ENCODE measurements at places on chromosomes 3 and 15.

DNA sequence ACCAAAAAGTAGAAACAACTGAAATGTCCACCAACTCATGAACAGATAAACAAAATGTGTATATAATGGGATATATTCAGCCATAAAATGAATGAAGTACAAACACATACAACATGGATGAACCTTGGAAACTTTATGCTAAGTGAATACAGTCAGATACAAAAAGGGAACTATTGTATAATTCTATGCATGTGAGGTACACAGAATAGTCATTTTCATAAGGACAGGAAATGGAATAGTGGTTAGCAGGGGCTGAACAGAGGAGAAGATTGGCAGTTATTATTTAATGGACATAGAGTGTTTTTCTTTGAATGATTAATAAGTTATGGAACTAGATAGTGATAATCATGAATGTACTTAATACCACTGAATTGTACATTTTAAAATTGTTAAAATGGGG, 20.0 kb upstream of the TRANK1 start:
- DNase-seq: no peak

DNA sequence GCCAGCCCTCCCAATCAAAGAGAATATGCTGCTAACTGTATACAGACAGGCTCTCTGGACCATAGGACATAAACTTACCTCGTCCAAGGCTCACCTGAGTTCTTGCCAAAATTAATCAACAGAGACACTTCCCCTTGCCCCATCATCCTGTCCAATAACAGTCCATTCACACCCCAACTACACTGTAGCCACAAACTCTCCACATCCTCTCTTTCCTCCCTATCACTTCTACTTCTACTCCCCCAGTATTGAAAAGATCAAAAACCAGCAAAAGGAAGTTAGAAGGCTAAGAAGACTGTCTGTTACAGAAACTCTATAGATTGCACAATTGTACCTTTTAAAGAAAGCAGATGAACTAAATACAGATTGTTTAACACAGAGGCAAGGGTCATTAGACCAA, 133.5 kb upstream of the STT3B start:
- peak; percentile 26 for DNase-seq

- DNase-seq: no peak
These were observed 568 bp upstream of the NEK4 start for GRCh38 chr3:52771334-52771681.

GRCh38 chr3:45832699-45833098, 9.2 kb downstream of the LZTFL1 start:
- no peak for DNase-seq

DNA sequence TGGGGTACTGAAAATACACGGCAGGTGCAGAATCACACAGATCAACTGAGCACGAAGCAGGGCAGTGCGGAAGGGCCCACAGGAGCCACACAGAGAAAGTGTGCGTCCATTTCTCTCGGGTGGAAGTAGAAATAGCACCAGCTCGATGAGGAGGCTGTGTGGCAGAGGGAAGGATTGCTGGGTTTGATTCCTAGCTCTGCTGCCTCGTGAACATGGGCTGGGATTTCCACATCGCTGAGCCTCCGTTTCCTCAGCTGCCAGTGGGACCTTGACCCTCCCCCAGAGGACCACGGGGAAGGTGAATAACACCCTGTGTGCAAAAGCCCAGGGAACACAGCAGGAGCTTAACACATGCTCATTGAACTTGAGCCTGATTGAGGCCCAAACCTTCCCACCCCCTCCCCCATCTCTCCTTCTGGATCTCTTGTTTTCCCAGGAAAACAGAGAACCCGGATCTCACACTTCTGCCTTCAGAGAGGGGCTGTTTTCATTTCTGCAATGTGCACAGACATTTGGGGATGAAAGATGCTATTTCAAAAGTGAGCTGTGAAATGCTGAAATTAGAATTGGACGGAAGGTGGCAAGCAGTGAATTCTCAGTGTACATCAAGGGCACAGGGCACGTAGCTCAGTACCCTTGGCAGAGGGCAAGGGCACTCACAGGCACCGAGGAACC, 38.4 kb downstream of the ABTB1 start:
- no peak for DNase-seq

DNA sequence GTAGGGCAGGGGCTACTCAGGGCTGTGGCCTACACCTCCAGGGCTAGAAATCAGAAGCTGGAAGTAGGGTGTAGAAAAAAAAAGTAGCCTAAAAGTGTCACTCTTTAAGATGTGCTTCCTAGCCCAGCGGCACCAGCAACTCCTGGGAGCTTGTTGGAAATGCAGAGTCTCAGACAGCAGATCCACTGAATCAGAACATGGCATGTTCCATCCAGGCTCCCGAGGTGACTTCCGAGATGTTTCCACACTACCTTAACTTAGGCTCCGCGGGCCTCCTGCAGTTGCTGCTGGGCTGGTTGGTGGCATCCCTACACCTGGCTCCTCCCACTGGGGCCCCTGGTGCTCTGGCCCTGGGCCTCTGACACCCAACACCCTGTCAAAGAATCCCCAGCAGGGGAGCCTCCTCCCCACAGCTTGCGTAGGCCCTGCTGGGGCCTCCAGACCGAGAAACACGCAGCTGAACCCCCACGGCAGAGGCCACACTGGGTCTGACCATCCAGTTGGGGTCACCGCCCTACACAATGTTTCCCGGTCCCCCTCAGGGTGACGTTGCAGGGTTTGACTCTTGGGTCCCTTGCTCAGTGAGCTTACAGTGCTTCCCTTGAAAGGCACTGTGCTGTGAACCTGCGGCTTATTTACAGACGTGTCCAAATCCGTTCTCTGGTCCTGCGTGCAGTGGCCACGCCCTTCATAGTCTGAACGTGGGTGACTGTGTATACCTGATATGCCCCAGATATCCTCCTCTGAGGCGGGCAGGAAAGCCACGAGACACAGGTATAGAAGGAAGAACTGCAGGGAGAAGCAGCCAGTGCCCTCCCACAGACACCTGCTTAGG, 46.5 kb downstream of the FAM174B start:
- no peak for DNase-seq

DNA sequence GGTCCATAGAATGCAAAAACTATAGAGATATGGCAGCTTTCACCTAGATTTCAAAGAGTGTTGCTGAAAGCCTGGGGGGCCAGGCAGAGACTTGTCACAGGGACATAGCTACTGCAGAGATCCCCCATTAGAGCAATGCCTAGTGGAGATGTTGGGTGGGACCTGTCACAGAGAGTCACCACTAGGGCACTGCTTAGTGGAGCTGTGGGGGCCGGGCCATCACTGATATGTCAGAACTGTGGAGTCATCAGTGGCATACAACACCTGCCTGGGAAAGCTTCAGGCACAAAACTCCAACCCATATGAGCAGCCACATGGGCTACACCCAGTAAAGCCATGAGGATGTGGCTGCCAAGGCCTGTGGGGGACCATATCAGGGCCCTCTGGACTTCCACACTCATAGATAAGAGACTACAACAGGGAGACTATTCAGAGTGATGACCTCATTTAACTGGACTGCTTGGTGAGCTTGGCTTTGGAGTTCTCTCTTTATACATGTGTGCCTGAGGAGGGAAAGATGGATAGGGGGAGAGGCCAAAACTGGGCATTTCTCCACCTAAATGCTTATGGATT, 176.3 kb downstream of the ZNF621 start:
- no peak for DNase-seq

- no peak for DNase-seq
These were observed 20.6 kb downstream of the NR2F2 start for GRCh38 chr15:96350934-96351724.

DNA sequence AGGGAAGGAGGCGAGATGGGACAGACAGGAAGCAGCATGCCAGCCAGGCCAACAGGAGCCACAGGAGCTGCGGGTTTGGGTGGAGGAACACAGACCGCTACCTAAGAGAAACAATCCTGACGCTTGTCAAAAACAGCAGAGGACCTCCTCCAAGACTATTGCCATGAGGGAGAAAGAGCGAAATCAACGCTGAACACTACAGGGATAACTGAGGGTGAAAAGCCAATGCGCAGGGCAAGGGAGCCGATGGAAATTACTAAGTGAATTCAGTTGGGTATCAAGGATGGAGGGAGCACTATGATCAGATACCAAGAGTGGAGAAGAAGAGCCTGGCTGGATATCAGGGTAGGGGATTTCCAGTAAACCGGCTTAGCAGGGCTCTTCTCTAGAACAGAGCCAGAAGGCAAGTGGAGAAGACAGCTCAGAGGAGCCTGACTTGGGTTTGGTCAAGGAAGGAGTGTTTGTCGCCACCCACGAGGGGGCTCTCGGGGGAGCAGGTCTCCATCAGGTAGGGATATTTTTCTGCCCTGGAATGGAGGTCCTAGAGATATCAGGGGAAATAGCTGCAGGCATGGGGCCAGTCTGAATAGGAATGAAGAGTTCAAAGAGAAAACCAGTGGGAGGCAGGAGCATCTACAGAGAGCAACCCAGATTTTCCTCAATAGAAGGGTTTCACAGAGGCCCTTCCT, 48.4 kb downstream of the SLC41A3 start:
- no peak for DNase-seq

DNA sequence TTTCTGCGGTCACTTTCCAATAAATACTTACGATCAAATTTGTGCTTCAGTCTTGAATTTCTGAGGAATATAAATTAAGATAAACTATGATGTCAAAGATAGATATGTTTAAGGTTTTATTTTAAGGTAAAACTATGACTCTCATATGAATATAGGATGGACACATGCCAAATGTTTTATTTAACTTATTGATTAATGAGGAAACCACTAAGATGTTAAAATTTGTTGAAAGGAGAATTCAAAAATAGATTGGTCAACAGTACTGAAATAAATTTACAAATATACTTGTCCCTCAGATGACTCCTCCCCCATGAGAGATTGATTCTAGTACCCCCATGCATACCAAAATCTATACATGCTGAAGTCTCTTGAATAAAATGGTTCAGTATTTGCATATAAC, 319.7 kb upstream of the KCNH8 start:
- no peak for DNase-seq

- DNase-seq: no peak
These were observed 264.6 kb downstream of the RORA start for GRCh38 chr15:60964527-60964926.

Data from CD8-positive, alpha-beta T cell (primary cell).